ENCODE measurements at places on chromosomes 12 and 14.

DNA sequence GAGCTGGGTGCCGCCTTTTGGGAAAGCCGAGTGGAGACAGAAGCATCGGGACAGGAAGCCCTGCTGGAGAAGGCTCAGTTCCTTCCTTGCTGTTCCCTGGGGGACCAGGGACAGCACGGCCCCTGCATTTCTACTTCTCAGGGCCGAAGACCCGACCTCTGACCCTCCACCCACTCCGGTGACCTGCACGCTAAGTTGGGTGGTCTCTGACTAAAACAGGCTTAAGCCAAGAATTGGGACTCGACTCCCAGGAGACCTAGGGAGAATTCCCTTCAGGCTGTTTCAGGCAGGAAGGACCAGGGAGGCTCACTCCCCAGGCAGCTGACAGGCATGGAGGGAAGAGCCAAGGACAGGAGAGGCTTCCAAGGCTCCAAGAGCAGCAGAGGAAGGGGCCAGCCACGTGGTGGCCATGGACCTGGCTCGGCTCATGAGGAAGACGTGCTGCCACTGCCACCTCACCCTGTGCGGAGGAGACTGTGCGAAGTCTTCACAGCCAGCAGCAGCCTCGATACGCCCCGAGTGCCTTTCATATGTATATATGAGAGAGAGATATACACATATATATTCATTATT, 43.9 kb downstream of the DCAF4 start:
- DNase-seq = no peak

GRCh38 chr12:24281341-24281740, 331.9 kb upstream of the SOX5 start:
- DNase-seq = no peak

GRCh38 chr14:22429546-22430294, 159.3 kb downstream of the DAD1 start:
- no peak for DNase-seq

GRCh38 chr12:112937741-112938719, at the start of gene OAS3:
Gene OAS3, plus strand, starts transcription at chr12:112938474. Its CDS starts 57 bp downstream, at chr12:112938531.
- DNase-seq = peak; percentile 79

GRCh38 chr14:33556382-33557121, 394.3 kb downstream of the EGLN3 start:
- DNase-seq = no peak
